Testis (tissue), 5 donors: ENCODE measurements at places on chromosomes 13 and 19. TPM values are rescaled to one million over a fixed set of nuclear protein-coding genes. Genes with fewer than 3 reads are reported as not detected.

The CKM gene
- total RNA-seq = 22.4 TPM

- H3K4me3 ChIP-seq = no peak overlapping the region
- H3K4me1 ChIP-seq = peaks cover 31% of the 10 kb centered on the region
- DNase-seq = peak; percentile 86
- H3K36me3 ChIP-seq = no peaks in the 10 kb centered on the region
- no peak overlapping the region for H3K27ac ChIP-seq
- no peaks in the 10 kb centered on the region for H3K27me3 ChIP-seq
These were observed 9.3 kb upstream of the RANBP3 start for GRCh38 chr19:5987077-5987818.

GRCh38 chr13:36130552-36131221, 495 bp downstream of the DCLK1 start:
- H3K27me3 ChIP-seq = no peaks in the 10 kb centered on the region
- H3K4me1 ChIP-seq = no peaks in the 10 kb centered on the region
- no peaks in the 10 kb centered on the region for H3K36me3 ChIP-seq
- H3K27ac ChIP-seq = peak overlapping the region; percentile 46
- peak overlapping the region; percentile 53 for H3K4me3 ChIP-seq
- DNase-seq = peak; percentile 41

The NOVA2 gene
- total RNA-seq = 5.7 TPM

The NDUFS7 gene
- total RNA-seq = 170 TPM

- H3K4me3 ChIP-seq = no peak overlapping the region
- H3K27ac ChIP-seq = no peak overlapping the region
- no peak for DNase-seq
- no peaks in the 10 kb centered on the region for H3K27me3 ChIP-seq
- no peaks in the 10 kb centered on the region for H3K4me1 ChIP-seq
These were observed 91.5 kb downstream of the TSC22D1 start for GRCh38 chr13:44484562-44485138.
